ENCODE measurements at places on chromosomes 5 and 9.
A peak's percentile ranks its signal among the peaks of the same experiment; 100 is the strongest.

DNA sequence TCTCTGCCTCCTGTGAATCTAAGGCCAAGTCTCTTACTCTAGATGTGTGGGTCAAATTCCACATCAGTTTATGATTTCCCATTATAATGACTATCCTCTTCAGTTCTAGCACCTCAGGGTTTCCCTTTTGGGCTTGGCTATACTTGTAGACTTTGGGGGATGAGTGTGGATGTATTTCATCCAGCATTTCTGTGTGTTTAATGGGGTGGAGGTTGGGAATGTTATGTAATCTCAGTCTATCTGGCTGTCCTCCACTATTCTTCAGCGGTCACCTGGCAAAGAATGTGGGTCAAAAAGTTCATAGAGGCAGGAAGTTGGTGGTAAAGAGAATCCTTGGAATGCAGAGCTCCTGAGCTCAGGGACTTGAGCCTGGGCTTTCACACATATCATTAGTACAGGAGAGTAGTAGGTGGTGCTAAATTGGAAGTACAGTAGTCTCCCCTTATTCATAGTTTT is 64.9 kb downstream of the CFAP95 start:
- no peak for DNase-seq

- peak; percentile 48 for DNase-seq
These were observed 2.1 kb downstream of the CA9 start for GRCh38 chr9:35675732-35676392.

DNA sequence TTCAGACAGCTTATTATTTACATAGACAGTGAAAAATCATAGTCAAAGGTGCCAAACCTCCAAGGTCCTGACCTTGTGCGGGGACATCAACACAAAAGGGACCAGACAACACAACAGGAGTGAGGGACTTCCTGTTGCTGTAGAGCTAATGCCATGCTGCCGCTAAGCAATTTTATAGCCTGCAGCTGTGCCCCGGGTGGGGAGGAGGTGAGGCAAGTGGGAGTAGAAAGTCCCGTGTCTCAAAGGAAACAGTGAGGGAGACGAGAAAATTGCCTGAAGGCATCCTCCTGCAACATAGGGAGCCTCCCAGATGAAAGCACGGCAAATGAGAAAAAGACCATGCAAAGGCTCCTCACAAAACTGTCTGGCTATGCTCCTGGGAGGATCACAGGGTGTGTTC is 58.8 kb downstream of the CAAP1 start:
- no peak for DNase-seq

GRCh38 chr5:116436674-116437350 is 137.8 kb downstream of the SEMA6A start:
- no peak for DNase-seq

GRCh38 chr5:96584712-96585111 is 77.5 kb upstream of the CAST start:
- DNase-seq, result no peak

DNA sequence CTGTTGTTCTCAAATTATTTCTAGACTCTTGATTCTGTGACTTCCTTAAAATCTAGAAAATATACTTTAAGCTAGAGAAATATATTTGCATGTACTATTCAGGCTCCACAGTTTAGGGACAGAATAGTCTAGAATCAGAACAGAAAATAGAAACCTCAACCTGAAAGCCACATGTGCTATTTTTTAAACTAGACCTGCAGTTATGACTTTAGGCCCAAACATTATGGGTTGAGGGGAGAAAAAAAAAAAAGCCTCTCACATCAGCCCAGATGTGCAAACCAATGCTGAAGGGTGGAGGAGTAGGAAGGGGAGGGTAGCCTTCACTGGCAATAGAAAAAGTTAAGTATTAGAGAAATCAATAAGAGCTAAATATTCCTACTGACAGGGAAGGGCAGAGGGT is 35.7 kb downstream of the ELL2 start:
- DNase-seq, result no peak

DNA sequence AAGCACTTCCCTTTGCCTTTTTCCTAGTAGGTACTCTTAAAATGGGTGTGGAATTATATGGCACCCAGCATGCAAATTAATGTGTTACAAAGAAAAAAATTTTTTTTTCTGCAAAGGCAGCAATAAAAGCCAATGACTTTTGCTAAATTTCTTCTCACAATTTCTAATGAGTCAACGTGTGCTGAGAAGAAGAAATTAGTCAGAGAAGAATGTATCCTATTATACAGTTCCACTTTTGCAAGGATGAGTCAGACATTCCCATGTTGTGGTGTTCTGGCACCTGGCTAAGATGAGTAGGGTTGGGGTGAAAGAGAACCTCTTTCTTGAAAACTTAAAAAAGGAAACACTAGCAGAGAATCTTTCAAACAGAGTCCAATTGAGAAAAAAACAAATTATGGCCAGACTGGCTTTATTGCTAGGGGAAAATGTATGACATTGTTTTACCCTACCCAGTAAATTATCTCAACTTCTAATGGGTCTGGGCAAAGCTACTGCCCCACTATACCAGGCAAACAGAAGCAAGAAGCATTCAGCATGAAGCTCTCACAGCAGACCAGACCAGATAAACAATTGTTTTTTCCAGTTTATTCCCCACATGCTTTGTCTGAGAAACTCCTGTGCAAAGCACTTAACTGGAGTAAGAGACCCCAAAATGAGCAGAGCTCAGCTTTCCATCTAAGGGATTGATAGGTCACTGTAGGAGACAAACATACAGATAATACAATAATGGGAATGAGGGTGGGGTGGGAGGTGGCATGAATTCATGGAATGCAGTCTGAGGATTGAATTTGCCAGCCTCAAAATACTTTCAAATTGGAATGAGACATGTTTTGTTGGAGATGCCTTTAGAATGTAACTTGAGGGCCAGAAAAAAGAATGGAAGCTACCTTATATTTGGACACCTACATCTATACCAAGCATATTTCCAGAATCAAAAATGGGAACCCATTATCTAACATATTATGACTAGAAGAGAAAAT is 220.8 kb upstream of the RFX3 start:
- DNase-seq, result no peak

- no peak for DNase-seq
These were observed at the start of gene TXNDC8 for GRCh38 chr9:110337727-110338126. Gene TXNDC8, minus strand, starts transcription at chr9:110337863.

DNA sequence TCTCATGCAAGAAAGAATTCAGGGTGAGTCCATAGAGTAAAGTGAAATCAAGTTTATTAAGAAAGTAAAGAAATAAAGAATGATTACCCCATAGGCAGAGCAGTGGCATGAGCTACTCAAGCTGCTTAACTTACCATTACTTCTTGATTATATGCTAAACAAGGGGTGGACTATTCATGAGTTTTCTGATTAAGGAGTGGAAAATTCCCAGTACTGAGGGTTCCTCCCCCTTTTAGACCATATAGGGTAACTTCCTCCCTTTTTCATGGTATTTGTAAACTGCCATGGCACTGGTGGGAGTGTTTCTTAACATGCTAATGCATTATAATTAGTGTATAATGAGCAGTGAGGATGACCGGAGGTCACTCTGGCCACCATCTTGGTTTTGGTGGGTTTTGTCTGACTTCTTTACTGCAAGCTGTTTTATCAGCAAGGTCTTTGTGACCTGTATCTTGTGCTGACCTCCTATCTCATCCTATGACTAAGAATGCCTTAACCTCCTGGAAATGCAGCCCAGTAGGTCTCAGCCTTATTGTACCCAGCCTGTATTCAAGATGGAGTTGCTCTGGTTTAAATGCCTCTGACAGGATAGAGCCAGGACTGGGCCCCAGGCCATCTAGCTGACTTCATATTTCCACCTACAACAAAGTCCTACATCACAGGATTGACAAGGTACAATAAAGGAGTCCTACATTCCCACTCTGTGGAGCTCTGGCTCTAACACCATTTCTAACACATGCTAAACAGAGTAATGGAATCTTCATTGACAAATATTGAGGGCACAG is 186.7 kb downstream of the NXNL2 start:
- no peak for DNase-seq

GRCh38 chr9:122190597-122191381 is 31.1 kb downstream of the MORN5 start:
- DNase-seq, result no peak

- no peak for DNase-seq
These were observed 3.8 kb downstream of the TGFBI start for GRCh38 chr5:136032564-136032963.

- peak; percentile 4 for DNase-seq
These were observed 295.9 kb upstream of the ITGA1 start for GRCh38 chr5:52491818-52492217.

GRCh38 chr9:87801013-87801412 is 75.1 kb downstream of the CTSL start:
- no peak for DNase-seq

- DNase-seq, result no peak
These were observed 21.3 kb downstream of the OR2V2 start for GRCh38 chr5:181168595-181169118.

DNA sequence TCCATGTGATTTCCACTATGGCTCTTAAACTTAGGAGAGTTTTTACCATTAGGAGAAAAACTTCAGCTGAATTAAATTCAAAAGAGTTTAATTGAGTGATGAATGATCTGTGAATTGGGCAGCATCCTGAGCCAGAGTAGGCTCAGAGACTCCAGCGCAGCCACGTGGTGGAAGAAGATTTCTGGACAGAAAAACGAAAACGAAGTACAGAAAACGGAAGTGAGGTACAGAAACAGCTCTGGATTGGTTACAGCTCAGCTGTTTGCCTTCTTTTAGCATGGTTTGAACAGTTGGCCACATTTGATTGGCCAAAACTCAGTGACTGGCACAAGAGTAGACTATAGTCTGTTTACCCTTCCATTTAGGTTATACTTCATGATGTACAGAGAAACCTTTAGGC is 69.2 kb upstream of the PLPP1 start:
- no peak for DNase-seq

DNA sequence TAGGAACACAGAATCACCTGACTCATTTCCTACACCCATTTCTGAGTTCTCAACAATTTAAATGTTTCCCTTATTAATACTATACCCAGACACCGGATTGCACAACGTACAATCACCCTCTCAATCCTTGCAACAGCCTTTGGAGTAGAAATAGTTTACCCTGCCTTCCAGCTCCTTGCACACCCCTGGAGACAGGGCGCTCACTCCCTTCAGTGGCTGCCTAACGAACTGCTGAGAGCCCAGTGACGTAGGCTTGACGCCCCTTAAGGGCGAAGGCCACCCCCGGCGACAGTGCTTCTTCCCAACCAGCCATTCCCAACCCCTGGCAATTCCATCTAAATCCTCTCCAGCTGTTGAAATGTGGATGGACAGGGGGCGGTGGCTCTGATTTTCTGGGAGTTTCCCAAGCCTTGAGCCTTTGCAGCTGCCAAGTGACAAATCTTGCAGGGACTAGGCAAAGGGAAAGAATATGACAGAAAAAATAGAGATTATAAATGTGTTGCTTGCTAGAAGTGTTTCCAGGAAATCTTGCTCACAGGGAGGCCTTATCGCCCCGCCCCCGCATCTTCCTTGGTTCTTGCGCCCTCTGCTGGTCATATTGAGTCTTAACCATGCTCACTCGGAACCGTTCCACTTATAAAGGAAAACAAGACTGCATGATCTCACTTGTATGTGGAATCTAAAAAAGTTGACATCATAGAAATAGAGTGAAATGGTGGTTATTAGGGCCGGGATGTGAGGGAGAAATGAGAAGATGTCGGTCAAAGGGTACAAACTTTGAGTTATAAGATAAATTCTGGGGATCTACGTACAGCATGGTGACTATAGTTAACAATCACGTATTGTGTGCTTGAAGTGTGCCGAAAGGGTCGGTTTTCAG is 7.6 kb upstream of the BARX1 start:
- peak; percentile 81 for DNase-seq

Measured in pancreas (tissue), 10 donors.